CD8-positive, alpha-beta T cell (primary cell): ENCODE measurements at places on chromosomes 2 and 18.

DNA sequence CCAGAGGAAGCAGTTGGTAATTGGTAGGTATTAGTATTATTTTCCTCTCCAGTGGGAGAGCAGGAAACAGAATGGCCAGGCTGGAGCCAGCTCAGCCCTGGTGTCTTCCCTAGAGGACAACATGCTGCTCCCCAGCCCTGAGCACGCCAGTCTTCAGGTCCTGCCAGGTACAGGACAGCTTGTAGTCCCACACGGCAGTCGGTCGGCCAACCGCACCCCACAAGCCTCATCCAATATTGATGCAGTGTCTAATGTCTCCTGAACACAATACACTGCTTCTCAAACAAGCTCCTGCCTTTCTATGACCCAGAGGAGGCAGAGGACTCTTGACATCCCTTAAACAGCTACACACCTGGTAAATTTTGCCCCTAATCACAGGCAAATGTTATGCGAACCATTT lies 71.0 kb upstream of the PPP1CB start:
- DNase-seq: no peak

DNA sequence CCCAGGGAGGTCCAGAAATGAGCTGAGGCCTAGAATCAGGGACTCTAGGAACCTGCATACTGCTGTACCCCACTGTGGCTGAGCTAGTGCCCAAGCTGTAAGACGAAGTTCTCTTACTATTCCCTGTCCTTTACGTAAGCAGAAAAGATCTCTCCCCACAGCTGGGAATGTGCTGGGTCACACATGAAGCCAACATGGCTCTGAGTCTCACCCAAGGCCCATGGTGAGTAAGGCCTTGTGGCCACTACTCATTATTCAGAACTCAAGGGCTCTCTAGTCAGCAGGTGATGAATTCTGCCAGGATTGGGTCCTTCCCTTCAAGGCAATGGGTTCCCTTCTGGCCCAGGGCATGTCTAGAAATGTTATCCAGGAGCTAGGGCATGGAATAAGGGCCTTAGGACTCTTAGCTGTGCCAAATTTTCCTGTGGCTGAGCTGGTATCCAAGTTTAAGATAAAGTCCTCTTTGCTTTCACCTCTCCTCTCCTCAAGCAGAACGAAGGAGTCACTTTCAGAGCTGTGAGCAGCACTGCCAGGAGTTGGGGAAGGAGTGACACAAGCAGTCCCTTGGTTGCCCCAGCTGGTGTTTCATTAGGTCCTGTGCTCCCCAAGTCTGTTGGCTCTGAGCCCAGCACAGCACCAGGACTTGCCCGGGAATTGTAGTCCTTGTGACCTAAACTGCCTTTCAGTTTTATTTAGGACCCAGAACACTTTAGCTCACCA lies 707.6 kb downstream of the SLC4A3 start:
- DNase-seq: no peak

DNA sequence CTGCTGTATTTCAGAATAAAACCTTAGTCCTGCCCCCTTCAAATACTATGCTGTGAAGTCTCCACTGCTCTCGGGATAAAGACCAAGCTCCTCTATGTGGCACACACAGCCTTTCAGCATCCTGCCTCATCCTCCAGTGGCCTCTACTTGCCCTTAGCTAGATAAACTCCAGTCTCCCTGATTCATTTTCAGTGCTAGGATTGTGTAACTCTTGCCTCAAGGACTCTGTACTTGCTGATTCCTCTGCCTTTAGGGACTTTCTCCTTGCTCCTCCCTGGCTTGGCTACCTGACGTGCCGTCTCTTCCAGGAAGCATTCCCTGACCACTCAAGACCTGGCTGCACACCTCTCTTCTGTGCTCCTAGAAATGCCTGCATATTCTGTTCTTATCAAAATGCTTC lies 416.7 kb downstream of the MTX2 start:
- no peak for DNase-seq

- no peak for DNase-seq
These were observed 17.0 kb upstream of the RBMS1 start for GRCh38 chr2:160510617-160511016.

- no peak for DNase-seq
These were observed 81.3 kb downstream of the TFCP2L1 start for GRCh38 chr2:121203591-121204249.

DNA sequence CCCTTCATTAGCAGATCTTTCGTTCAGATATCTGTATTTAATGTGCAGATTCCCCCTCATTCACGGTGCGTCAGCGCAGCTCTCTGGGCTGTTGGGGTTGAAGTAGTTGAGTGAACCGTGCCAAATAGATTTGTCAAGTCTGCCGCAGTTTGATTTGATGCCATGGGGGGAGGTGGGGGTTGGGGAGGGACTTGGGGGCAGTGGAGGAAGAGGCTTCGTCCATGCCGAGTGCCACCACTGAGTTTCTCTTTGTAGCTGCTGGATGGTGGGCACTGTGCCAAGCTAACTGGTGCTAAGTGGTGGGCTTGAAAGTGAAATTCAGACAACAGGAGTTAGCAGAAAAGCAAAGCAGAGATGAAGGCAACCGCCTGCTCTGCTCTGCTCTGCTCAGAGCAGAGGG lies 47.9 kb downstream of the NRP2 start:
- DNase-seq: no peak

GRCh38 chr2:171100370-171100769 lies 60.3 kb downstream of the TLK1 start:
- DNase-seq: no peak

DNA sequence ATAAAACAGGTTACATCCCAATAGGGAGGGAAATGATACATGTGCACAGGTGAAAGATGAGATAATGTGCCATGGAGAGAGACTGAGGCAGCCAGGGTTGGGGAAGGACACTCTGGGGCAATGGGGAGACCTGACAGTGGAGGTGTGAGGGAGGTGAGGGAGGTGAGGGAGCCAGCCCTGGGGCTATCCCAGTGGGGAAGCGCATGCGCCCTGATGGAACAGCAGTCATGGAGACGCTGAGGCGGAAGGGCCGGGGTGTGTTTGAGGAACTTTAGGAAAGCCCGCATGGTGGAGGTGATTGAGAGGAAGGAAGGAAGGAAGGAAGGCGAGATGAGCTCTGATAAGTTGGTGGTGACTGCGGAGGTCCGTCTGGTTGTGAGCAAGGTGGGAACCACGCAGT lies 66.5 kb downstream of the CABLES1 start:
- no peak for DNase-seq

- DNase-seq: no peak
These were observed 162.3 kb downstream of the ACKR3 start for GRCh38 chr2:236731767-236732580.

- no peak for DNase-seq
These were observed 11.2 kb upstream of the EFR3B start for GRCh38 chr2:25030702-25031101.

- no peak for DNase-seq
These were observed 39.1 kb downstream of the ATOH8 start for GRCh38 chr2:85792783-85793441.

GRCh38 chr2:17814601-17815000 lies 1.7 kb upstream of the MSGN1 start:
- DNase-seq: no peak

DNA sequence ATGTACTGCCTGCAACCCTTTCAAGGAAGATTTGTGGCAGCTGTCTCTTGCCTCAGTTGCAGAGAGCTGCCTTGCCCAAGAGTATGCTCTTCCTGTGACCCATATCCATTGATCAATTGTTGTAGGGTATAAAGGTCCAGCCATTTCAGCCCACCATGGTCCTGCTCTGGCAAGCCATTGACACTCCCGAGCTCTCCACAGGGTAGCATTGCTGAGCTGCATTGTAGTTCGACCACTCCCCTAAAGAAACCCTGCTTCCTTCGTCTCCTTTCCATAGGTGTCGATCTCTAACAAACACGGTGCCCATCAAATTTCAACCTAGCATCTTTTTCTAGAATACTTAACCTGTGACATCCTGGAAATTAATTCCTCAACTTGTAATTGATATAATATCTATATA lies 104.9 kb upstream of the NDUFV2 start:
- no peak for DNase-seq

DNA sequence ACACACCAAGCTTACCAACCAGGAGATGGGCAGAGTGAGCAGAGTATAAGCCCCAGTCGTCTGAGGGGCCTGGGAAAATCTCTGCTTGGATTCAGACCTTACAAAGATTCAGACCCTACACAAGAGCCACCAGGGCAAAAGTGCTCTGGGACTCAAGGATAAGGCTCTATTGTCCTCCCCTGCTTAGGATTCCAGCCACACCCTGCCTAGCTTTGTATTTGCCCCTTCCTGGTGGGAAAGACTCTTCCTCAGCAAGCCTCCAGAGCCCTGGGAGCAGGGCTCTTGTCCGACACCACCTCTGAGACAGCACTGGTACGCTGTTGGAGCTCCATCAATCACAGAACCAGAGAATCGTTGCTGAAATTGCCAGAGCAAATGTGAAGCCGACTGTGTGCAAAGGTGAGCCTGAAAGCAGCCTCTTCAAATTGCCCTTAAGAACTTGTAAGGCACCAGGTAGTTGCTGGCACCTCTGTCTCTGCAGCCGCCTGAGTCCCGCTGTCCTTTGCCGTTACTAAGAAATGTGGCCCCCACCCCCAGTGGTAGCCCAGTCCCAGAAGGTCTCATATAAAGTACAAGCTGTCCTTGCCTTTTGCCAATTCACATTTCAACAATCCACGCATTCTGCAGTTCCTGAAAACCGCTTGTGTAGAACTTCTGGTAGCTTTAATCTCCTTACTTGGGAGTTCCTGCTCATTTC lies 148.7 kb downstream of the CTIF start:
- DNase-seq: no peak

GRCh38 chr2:28545590-28546200 lies 49.8 kb downstream of the PLB1 start:
- no peak for DNase-seq

DNA sequence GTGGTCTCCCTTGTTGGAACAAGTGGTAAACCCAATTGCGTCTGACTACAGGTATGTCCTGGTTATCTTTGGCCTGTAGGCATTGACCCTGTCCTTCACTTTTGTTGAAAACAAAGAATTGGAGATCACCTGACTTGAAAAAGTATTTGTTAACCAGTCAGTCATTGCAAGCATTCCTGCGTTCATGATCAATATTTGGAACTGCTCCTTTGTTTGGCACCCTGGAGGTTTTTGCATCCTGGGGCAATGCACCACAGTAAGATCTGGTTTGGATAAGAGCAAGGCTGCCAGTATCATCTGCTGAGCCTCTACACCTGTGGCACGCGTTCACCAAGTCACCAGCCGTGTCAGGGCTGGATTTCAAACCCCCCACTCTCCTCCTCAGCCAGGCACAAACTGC lies 115.7 kb downstream of the DNAH6 start:
- DNase-seq: no peak

GRCh38 chr2:241482126-241482955 lies 26.0 kb downstream of the STK25 start:
- no peak for DNase-seq

- no peak for DNase-seq
These were observed 41.1 kb upstream of the TLK1 start for GRCh38 chr2:171201767-171202166.

GRCh38 chr2:128405981-128406613 lies 87.4 kb upstream of the HS6ST1 start:
- DNase-seq: no peak

DNA sequence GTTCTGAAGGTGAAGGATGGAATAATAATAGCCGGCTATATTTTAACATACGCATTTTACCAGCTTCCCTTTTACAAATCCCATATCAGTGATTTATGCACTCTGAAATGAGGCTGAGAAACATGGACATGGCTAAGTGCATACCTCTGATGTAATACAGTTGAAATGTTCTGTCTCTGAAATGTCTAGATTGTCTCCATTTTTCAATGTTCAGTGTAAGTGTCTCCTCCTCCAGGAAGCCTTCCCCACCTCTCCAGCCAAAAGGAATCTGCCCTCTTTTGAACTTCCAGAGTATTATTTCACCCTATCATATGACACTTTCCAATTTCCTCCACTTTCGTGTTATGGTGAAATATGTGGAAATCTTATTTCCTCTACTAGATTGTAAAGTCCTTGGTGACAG lies 29.5 kb upstream of the ME2 start:
- DNase-seq: no peak

- DNase-seq: no peak
These were observed 92.5 kb downstream of the SP3 start for GRCh38 chr2:173872714-173873113.

- DNase-seq: peak; percentile 27
These were observed at the start of gene ATOH8 for GRCh38 chr2:85753525-85754312. Gene ATOH8 (plus strand): TSS chr2:85753991. CDS start chr2:85754190, 199 bp downstream.

- DNase-seq: no peak
These were observed 56.4 kb downstream of the E2F6 start for GRCh38 chr2:11409572-11409959.

DNA sequence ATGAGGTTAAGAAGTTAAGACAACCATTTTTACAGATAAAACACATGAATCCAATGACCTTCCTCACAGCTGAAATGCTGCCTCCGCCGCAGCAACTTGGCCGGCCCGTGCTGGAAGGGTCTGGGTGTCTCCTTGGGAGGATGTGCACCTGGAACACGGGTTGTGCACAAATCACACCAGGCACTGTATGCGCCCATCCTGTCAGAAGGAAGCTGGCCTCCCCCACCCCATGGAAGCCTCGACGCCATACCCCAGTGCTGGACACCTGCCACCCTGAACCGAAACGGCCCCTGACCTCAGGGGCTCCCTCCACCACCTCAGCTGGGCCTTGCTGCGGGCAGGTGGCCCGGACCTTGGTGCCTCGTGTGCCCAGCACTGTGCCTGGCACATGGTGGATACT lies 111.8 kb downstream of the PXDN start:
- DNase-seq: no peak

DNA sequence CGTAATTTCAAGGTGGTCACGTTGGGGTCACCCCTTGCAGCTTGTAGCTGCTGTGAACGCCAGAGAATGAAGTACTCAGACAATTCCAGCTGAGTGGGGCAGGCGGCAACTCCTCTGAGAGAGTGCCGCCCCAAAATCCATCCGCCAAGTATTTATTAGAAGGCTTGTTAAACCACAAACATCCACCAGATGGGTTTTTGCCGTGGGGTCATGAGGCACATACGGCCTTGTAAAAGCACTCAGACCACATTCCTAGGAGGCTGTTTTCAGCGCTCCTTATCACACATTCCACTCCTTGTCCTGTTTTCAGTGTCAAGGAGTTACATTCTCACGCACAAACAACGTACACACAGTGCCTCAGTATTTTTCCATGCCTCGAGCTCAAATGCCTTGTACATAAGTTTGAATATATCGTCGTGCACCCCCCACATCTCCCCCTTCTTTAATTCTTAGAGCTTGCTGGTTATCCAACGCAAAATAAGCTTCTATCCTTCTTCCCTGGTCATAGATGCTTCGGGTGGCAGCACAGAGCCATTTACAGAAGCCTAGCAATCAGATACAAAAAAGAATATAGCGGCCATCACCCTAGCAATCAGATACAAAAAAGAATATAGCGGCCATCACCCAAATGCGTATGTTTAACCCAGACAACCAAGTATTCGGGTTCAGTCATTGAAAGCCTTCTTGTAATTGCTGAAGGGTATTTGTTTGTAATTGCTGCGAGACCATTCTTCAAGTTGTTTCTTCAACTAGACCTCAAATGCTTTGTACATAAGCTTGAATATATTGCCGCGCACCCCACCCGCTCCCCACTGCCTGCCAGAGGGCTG lies 7.3 kb downstream of the ALPP start:
- no peak for DNase-seq

- no peak for DNase-seq
These were observed 109.4 kb downstream of the ZNF516 start for GRCh38 chr18:76385681-76385975.

GRCh38 chr2:71507476-71507875 lies 54.1 kb downstream of the DYSF start:
- DNase-seq: no peak

- no peak for DNase-seq
These were observed 78.1 kb downstream of the HNRNPLL start for GRCh38 chr2:38524580-38524979.

GRCh38 chr2:221345516-221345915 lies 226.6 kb downstream of the EPHA4 start:
- no peak for DNase-seq

- DNase-seq: no peak
These were observed 311.2 kb upstream of the HDAC4 start for GRCh38 chr2:239711911-239712570.
